Anterior cingulate cortex (tissue), 58 donors: ENCODE measurements at places on chromosomes 4 and X.
A peak's percentile ranks its signal among the peaks of the same experiment; 100 is the strongest.

DNA sequence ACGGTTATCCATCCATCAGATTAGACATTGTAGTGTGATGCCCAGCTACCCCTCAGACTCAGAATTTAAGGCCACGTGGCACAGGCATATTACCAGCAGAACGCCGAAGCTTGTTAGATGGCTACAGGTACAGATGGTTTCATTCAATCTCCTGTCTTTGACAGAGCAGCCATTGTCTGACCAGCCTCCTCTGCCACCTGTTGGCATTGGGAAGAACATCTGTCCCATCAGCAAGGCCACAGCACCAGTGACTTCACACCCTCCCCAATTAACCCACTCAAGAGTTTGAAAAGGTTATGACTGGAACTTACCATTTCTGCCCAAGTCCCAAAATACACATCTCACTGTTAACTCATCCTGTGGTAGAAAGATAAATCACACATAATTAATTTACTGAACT, 22.0 kb upstream of the PHKA2 start:
- DNase-seq = no peak

DNA sequence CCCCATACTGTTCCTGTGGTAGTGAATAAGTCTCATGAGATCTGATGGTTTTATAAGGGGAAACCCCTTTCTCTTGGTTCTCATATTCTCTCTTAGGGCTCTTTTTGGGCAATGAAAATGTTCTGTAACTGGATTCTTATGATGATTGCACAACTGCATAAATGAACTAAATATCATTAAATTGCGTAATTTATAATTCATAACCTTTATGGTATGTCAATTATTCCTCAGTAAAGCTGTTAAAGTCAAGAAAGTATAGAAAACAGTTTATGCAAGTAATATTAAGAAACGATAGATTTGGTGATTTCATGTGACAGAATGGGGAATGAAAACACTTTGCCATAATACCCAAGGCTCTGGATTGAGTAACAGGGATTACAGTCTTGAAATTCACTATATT, 33.5 kb upstream of the SPANXD start:
- DNase-seq = no peak

DNA sequence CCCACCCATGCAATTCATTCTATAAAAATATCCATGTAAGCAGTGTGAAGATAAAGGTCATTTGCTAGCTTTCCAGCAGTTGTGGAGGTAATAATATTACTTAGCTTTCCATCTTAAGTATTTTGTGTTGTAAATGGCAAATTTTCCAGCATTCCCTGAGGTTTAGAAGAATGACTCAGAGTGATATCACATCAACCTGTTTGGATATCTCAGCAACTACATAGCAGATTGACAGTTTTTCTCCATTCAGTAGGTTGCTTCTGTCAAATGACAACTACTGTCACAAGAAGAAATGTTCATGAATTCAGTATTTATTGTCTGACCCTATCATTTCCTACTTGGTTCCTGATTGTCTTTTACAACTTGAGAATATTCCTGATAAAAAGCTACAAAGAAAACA, 434.9 kb upstream of the GALNTL6 start:
- no peak for DNase-seq

- DNase-seq = no peak
These were observed 133.0 kb downstream of the SNCA start for GRCh38 chr4:89703829-89704590.

- DNase-seq = peak; percentile 65
These were observed 2.7 kb downstream of the ABCD1 start for GRCh38 chrX:153727123-153727931.

- no peak for DNase-seq
These were observed 550.3 kb downstream of the RAB28 start for GRCh38 chr4:12933760-12934221.

DNA sequence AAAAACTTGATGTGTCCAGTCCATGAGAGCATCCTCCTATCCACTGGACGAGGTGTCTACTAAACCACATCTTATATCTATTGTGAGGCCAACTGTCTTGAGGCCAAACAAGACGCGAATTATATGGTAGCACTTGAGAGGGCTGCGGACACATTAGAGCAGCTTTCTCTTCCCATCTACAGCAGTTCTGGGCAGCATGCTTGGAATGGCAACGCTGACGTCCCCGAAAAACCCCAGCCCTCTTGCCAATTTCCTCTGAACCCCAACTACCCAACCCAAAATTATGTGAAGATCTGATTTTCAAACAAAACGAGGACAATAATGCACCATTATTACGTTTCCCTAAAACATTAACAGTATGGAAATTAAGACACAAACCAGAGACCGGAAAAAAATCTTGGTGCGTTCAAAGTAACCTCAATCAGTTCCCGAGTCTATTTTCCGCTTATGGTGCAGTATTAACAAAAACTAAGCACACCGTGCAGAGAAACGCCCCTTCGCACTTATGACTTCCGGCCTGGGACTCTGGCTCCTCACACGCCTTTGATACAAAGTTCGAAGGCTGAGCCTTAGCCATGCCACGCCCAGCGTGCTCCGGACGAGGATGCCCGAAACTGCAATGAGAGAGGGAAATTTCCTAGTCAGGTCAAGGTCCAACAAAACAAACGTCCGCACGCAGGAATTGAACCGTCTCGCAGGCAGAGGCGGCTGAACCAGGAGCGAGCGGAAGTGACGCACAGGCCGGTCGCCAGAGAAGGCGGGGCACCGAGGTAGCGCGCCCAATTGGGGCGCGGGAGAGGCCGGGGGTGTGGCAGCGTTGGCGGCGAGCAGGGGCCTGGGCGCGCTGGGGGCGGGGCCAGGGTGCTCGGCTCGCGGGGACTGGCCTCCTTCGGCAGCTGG, 458 bp upstream of the AP1AR start:
- peak; percentile 98 for DNase-seq

DNA sequence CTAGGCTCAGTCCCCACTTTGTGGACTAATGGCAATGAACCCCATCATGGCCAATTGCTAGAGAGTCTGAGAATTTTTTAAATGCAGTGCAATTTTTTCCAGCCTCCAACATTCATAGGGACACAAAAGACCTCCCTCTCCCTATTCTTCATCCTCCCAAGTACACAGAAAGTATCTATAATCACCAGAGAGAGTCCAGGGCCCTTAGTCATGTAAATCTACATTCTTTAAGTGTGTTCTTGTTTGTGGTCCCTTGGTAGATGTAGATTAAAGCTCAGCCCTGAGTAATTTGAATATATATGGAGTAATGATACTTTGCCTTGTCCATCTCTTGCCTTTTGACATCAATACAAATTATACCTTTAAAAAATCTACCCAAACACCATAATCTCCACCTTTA, 51.3 kb upstream of the ATXN3L start:
- DNase-seq = no peak

DNA sequence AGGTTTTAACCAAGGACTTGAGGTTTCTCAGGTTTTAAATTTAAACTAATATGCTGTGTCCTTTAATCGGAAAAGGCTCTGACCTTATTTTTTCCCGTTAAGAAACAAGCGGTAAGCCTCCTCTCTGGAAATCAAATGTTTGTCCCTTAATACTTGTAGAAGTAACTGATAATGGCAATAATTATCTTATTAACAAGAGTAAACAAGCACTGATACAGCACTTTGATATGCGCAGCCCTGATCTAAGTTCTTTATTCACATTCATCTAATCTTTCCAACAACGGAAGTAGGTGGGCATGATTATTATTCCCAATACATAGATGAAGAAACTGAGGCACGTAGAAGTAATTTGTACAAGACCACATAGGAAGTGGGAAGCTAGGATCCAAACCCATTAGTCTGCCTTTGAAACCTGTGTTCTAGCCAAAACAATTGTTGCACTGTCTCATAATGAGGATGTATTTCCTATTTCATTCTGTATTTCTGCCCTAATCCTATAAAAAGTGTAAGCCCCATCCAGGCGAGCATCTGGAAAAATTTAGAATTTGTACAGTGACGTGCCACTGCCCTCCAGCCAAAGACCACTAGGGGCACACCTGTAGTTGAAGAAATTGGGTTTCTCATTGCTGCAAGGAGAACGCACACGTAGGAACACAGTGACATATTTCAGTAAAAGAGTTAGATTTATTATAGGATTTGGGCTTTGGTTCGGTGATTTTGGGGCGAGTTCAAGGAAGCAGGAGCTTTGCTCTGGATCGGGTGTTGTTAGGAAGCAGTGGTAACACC, 606 bp downstream of the CXorf58 start:
- no peak for DNase-seq

DNA sequence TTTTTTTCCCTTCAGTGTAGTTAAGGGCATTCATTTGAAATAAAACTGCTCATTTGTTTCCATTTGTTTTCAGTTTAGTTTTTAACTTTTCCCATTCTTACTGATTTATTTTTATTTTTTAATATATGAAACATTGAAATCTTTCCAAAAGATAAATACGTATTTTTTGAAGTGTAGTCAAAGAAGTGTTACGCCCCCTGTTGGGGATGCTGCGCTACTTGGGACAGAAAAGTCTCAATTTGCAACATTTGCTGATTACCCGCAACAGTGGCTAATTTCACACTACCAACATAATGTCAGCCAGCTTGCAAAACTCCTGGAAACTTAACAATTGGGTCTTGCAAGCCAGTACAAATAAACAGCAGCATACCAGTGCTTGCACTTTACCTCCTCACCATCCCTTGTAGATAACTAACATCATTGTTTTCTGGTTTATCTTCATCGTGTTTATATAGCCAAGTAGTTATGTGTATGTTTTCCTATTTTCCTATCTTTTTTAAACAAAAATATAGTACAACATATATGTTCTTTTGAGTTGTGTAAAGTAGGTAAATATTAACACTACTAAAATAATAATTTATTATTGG, 158.6 kb downstream of the STPG2 start:
- no peak for DNase-seq

GRCh38 chrX:155923200-155923599, 42.1 kb downstream of the VAMP7 start:
- DNase-seq = no peak

- no peak for DNase-seq
These were observed 30.0 kb downstream of the PCGF3 start for GRCh38 chr4:735583-735982.

GRCh38 chr4:74109116-74109869, 10.3 kb upstream of the CXCL2 start:
- DNase-seq = no peak

- no peak for DNase-seq
These were observed 4.6 kb downstream of the DGKQ start for GRCh38 chr4:968621-969394.

DNA sequence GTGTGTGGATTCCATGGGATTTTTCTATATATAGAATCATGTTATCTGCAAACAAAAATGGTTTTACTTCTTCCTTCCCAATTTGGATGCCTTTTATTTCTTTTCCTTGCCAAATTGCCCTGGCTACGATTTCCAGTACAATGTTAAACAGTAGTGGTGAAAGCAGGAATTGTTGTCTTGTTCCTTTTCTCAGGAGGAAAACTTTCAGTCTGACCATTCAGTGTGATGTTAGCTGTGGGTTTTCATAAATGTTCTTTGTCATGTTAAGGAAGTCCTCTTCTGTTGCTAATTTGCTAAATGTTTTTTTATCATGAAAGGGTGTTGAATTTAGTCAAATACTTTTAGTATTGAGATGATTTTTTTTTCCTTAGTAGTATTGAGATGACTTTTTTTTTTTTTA, 10.9 kb downstream of the SAP30 start:
- no peak for DNase-seq

GRCh38 chrX:154761977-154762536, 607 bp upstream of the DKC1 start:
- DNase-seq = no peak

GRCh38 chr4:184368290-184368689, 106.1 kb downstream of the IRF2 start:
- no peak for DNase-seq

DNA sequence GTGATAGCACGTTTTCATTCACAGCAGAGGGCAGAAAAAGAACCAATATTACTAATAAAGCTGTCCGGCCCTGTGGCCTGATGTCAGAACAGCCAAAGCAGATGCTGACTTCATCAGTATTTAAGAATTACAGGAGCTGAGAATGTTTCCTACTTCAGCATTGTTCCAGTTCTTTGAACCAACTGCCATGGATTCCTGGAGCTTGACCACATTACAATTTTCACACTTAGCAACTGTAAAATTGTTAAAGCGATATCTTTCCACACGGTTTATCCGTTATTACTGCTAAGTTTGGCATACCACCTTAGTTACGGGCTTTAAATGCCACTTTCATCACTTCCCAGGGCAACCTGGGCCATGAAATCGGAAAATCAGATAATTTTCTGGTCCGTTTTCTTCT, 118.2 kb downstream of the EPHA5 start:
- DNase-seq = no peak

- DNase-seq = no peak
These were observed 22.6 kb upstream of the PHF8 start for GRCh38 chrX:54066841-54067240.

DNA sequence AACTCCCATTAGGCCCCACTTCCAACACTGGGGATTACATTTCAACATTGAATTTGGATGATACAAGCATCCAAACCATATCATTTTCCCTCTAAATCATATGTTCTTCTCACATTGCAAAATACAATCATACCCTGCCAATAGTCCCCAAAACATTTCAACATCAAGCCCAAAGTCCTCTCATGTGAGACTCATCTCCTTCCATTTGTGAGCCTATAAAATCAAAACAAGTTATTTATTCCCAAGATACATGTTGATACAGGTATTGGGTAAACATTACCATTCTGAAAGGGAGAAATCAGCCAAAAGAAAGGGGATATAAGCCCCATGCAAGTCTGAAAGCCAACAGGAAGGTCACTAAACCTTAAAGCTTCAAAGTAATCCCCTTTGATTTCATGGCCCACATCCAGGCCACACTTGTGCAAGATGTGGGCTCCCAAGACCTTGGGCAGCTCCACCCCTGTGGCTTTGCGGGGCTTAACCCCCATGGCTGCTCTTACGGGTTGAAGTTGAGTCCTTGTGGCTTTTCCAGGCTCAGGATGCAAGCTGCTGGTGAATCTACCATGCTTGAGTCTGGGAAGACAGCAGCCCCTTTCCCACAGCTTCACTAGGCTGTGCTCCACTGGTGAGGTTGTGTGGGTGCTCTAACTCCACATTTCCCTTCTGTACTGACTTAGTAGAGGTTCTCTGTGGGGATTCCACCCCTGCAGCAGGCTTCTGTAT, 40.6 kb upstream of the SERTM2 start:
- no peak for DNase-seq

GRCh38 chr4:152168987-152169616, 366.8 kb downstream of the FBXW7 start:
- no peak for DNase-seq

DNA sequence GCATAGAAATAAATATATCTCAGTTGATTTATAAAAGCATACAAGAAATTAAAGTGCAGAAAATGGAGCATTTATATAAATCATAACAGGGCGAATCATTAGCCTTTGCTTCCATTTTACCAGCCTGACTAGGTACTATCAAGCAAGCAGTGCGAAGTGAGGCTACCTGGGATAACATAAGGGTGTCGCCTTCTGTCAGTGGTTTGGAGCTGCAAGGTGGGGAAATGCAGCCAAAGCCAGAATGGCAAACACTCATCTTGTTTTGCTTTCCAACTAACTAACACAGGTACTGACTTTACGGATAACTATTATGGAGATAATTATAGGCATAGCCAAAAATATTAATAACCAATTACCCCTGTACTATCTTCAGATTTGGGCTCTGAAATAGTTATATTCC, 1459.8 kb downstream of the RAPGEF2 start:
- no peak for DNase-seq

GRCh38 chr4:72376901-72377300, 192.1 kb downstream of the ADAMTS3 start:
- no peak for DNase-seq

- DNase-seq = no peak
These were observed 4.1 kb downstream of the ENPEP start for GRCh38 chr4:110480031-110480549.
